ENCODE measurements at places on chromosomes 16 and 17. TPM values are rescaled to one million over a fixed set of nuclear protein-coding genes. Genes with fewer than 3 reads are reported as not detected.

The KRTAP9-4 gene
- not detected for total RNA-seq

GRCh38 chr16:77905374-77905920 lies 116.9 kb upstream of the CLEC3A start:
- H3K4me1 ChIP-seq = no peaks in the 10 kb centered on the region
- no peaks in the 10 kb centered on the region for H3K27me3 ChIP-seq
- DNase-seq = no peak
- no peaks in the 10 kb centered on the region for H3K36me3 ChIP-seq

DNA sequence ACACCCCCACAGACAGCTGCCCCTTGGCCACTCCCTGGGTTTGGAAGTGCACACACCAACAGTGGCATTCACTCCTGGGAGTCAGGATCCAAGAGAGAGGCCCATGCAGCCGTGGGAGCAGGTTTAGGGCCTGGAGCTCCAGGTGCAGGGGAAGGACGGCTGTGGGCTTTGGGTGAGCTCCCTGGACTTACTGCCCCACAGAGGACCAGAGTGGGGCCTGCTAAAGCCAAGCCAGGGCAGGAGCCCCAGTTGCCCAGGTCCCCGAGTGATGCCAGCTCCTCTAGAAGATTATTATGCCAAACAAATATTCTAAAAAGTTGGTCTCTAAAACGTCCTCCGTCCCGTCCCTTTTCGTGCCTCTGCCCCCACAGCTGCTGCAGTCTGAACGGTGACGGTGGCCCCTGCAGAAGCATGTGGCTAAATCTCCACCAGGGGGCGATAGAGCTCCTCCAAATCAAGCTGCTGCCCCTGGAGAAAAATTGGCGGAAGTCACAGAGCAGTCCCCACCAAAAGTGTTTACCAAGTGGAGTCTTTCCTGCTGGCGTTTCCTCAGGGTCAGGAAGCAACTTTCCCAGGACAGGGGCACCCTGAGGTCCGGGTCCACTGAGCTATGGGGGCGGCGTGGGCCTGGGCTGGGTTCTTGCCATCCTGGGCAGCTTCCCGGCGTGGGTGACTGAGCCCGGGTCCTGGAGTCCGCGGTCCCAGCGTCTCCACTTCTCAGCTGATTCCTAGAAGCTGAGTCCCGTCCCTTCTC lies 4.2 kb downstream of the ARMC7 start:
- peaks cover 8% of the 10 kb centered on the region for H3K36me3 ChIP-seq
- DNase-seq = peak; percentile 87
- H3K4me3 ChIP-seq = peak overlapping the region; percentile 71
- no peaks in the 10 kb centered on the region for H3K27me3 ChIP-seq
- peaks cover 60% of the 10 kb centered on the region for H3K4me1 ChIP-seq
- H3K27ac ChIP-seq = peak overlapping the region; percentile 91

The RBBP6 gene
- 42.1 TPM for total RNA-seq

The OSGIN1 gene
- total RNA-seq = 9.8 TPM

The SYT17 gene
- 11.8 TPM for total RNA-seq

- no peaks in the 10 kb centered on the region for H3K27me3 ChIP-seq
- DNase-seq = no peak
- no peak overlapping the region for H3K27ac ChIP-seq
- no peaks in the 10 kb centered on the region for H3K4me1 ChIP-seq
Observed at GRCh38 chr16:4891886-4892216, 44.6 kb downstream of the UBN1 start.

DNA sequence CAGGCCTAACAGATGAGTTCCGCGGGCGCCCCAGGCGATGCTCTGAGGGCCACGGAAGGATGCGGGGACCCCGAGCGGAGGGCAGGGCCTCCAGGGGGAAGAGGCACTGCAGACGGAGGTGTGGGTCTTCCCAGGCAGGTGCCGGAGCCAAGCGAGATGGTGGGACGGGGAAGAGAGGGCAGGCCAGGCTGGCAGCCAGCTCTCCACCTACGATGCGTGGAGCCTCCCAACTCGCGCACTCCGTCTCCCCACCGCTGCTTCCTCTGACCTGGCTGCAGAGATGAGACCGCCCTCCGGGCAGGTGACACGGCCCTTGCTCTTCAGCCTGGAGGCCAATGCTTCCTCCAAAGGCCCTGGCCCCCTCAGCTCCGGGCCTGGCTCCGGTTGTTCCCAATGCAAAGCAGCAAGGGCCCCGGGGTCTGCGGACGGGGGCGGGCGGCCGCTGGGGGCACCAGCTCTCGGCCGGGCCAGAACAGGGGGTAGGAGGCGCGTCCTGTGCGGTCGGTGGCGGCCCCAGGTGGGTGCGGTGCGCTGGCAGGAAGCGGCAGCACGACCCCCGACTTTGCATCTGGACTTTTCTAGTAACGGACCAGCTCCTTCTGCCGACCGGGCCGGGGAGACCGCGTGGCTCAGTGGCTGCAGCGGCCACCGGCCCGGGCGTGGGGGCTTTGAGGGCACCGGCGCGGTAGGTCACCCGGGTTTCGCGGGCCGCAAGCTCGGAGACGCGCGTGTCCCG lies 1.5 kb upstream of the SOX8 start:
- H3K4me3 ChIP-seq = peak overlapping the region; percentile 55
- peaks cover 51% of the 10 kb centered on the region for H3K27me3 ChIP-seq
- DNase-seq = no peak

All from lower lobe of right lung (tissue), 2 donors.